ENCODE measurements at places on chromosomes 4 and X.

- no peak for ATAC-seq
Observed at GRCh38 chrX:68090266-68090665, 343.0 kb downstream of the OPHN1 start.

- ATAC-seq: no peak
Observed at GRCh38 chrX:39096599-39096998, 295.3 kb downstream of the MID1IP1 start.

GRCh38 chr4:140851032-140851636, 94.9 kb upstream of the TBC1D9 start:
- ATAC-seq: peak; percentile 65

DNA sequence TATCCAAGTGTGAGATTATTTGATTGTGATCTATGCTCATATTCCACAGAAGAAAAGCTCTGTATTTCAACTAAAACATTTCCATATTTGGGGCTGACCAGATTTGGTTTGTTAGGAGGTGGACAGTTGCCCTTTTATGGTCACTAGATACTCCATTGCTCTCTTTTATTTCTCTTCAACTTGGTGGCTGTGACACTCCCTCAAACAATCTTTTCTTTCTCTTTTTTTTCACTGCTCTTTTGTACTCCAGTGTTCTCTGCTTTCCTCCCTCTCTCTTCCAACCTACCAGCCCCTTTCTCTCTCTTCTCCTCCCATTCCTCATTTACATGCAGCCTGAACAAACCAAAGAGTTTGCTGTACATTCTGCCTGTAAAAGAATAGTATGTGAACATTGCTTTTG, 48.8 kb downstream of the RBPJ start:
- no peak for ATAC-seq

- no peak for ATAC-seq
Observed at GRCh38 chr4:3712936-3713335, 53.2 kb upstream of the ADRA2C start.

DNA sequence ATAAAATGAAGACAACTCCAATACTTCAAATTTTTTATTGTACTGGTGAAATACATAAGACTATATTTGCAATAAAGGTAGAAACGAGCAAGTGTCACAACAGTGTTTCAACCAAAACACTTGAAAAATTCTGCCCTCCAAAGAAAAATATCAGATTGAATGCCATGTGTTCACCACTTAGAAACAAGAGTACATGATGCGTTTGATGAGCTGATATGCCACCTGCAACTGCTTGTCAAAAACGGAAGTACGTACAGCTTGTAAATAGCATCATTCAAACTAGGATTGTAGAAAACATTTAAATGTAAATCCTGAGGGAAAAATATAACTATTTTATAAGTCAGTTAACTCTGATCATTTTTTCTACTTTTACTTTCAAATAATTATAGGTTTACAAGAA, 276.1 kb downstream of the ANTXR2 start:
- no peak for ATAC-seq

- no peak for ATAC-seq
Observed at GRCh38 chr4:6403400-6403685, 69.1 kb downstream of the PPP2R2C start.

DNA sequence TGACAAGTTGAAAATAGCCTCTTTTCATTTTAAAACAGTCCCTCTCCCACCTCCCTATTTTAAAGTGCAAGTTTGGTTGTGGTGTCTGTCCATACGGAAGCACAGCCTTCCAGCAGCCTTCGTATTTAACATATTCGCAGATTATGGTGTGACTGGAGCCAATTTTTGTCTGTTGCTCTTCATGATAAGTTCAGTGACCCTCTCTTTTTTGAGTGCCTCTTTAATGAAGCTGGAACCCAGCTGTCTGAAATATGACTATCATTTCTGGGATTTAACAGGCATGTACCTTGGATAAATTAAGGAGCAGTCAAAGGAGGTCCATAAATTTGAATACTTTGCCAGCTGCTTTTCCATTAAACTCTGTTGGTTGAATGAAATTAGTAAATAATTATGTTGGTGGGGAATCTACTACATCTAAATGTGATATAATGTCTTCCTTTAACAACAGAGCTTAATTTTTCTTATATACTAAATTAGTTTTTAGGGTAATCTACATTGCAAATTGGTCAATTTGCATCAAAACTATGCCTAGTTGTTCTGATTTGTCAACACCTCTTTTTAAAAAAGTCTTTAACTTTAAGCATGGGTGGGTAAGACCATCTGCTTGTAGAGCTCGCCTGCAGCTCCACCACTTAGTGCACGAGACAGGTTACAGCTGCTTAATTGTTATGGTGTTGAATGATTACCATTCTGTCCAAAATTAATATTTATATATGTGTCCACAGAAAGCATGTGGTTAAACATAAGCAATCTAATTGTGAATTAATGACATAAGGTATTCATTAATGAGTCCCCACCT, 216.6 kb downstream of the DCTD start:
- no peak for ATAC-seq

- ATAC-seq: no peak
Observed at GRCh38 chrX:22060415-22061280, 28.5 kb downstream of the PHEX start.

DNA sequence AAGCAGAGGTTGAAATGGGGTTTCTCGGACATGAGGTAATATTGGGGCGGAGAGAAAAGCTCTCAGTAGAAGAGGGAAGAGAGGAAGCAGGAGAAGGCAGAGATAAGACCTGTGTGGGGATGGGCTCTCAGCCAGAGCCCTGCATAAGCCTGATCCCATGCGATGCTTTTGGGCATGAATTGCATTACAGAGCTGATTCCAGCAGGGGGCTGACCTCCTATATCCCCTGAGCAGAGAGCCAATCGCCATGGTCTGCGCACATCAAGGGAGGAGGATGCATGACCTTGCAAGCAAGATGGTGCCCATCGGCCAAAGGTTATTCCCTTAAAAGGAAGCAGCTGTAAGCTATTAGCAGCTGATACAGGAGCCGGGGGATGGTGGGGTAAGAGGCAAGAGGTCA, 7.6 kb downstream of the ANOS1 start:
- ATAC-seq: no peak

DNA sequence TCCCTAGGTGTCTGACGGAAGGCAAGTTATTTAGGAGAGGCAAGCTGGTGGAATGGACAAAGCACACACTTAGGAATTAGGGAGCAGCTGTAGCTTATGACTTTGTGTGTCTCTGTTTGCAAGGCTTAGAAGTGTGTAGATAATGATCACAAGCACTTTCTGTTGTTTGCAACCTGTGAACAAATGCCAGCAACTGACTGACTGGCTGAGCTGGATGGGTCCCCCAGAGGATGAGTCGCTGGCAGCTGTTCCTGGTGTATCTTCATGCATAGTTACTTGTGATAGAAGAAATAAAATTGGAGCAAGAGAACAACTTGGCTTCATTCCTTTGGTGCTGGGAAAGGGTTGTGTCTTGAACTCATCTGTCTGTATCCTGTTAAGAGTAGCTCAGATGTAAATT, 64.2 kb upstream of the BEND4 start:
- ATAC-seq: no peak

GRCh38 chr4:86014599-86014998, 345.3 kb downstream of the MAPK10 start:
- ATAC-seq: no peak

GRCh38 chr4:98930311-98930865, 1.5 kb upstream of the EIF4E start:
- ATAC-seq: no peak

- no peak for ATAC-seq
Observed at GRCh38 chr4:78863991-78864390, 75.2 kb downstream of the PAQR3 start.

DNA sequence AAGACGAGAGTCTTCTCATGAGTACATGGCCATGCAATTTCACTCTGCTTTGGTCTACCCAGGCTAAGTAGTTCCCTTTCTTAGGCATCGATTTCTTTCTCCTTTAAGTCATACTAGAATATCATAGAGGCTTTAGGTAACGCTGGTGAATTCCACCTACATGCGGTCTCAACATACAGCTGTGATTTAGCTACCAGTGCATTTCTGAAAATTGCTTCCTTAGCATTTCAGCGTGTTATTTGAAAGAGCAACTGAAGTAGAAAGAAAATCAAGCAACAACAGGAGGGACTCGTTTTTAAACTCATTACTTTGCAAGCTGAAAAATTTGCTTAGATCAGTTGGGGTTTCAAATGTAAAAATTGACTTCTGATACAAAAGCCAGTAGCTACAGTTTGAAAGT, 48.1 kb upstream of the RASGEF1B start:
- no peak for ATAC-seq

DNA sequence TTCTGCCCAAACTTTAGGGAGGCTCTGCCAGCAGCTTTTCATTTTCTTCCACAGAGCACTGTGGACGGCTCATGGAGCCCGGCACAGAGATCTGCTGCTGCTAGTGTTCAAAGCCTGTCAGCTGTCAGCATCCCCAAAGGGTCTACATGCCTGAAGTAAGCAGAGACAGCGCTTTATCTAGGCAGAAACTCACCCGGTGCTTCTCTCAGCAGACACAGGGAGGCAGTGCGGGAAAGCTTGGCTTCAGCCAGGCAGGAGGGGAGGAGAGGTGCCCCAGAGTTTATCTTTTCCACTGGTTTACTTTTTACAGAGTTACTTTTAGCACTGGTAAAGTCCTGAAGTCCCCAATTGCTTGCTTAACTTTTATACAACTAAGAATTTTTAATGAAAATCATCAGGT, 339.3 kb downstream of the NKX6-1 start:
- peak; percentile 57 for ATAC-seq

- no peak for ATAC-seq
Observed at GRCh38 chr4:56112377-56112776, 163.6 kb downstream of the CEP135 start.

DNA sequence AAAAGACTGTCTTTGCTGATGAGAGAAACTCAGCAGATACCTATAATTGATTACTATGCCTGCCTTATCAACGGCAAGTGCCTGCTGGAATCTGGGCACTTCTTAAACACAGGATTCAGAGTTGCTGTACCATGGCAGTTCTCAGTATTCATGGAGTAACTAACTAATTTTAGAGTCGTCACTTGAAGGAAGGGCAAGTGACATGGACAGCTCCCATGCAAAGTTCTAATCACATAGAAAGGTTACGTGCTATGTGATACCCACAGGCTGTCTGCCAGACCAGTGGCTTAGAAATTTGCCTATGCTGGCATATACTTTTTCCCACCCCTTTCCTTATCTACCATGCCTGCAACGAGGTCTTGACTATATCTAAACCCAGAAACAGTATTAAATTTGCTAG, 931.1 kb upstream of the TENM3 start:
- no peak for ATAC-seq

DNA sequence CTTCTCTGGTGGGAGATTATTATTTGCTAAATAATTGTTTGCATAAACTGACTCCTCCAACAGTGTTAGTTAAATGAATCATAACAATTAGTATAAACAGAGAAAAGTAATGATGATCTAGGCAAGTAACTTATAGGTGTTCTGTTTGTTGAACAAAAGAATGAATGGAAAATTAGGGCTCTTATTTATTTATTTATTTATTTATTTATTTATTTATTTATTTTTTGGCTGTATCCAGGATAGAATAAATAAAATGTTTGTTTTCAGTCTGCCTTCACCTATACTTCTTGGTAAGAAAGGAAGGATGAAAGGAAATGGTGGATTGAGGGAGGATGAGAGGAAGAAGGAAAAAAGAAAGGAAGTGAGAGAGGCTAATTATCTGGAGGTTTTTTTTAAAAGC, 561.6 kb upstream of the MAGEB2 start:
- ATAC-seq: no peak

DNA sequence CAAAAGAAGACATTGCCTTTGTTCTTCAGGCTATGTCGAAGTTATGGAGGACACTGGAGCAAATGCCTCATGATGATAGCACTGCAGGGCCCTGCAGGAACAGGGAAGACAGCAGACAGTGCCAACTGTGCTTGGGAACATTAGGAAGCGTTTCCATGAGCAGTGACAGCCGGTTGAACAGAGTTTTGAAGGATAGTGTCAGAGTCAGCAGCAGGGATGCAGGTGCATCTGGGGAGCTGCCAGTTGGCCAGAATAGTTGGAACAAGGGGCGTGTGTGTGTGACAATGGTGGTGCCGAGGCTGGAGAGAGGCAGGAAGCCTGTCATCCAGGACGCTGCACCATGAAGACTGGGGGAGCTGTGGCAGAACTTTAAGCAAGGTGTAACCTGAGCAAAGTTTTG, 88.6 kb downstream of the SHROOM3 start:
- no peak for ATAC-seq

DNA sequence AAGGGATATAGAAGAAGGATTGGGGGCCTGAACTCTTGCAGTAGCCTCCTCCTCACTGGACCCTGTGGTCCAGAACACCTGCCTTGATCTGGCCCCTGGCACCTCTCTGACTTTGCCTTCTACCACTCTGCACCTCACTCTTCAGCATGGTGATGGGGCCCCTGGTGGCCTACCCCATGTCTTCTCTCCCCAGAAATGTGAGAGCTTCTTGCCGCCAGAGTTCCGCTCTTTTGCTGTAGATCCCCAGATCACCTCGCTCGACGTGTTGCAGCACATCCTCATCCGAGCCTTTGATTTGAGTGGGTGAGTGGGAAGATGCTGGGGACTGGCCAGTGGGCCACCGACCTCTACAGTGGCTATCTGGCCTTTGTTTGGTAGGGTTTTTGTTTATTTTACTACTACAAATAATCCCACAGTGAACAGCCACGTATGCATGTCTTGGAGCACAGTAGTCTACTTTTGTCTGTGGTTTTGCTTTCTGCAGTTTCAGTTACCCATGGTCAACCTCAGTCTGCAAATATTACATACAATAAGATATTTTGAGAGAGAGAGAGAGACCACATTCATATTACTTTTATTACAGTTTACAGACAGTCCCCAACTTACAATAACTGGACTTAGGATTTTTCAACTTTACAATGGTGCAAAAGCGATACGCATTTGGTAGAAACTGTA, 1.8 kb downstream of the TBC1D25 start:
- ATAC-seq: no peak

DNA sequence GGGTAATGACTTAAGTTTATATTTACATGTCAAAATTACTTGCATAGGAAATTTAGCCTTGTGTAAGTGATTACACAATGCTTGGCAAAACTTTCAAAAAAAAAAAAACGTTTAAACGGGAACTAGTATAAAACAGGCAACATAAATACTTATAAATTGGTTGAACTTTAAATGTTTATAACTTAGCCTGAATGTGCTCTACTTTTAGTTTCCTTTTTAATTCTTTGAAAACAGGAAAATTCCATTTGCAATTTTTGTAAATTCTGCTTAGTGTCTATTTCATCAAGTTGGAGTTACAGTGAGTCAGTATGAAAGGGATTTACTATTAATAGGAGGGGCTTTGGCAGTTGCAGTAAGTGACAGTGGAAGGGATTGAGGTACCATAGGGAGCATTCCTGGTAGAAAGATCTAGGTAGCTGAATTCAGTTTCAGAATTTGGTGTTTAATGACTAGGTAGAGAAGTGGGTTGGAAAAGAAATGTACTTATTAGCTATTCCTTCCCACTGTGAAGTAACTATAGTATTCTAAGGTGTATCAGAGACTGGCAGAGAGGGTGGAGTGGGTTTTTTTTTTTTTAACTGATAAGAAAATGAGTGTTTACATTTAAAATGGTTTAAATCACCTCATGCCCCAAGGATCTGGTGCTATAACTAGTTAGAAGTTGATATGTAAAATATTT, 2.8 kb downstream of the STAG2 start:
- no peak for ATAC-seq

Data from gastroesophageal sphincter (tissue), 4 donors.